Stimulated activated CD4-positive, alpha-beta T cell treated with anti-CD3 and anti-CD28 coated beads, Interleukin-4, amount 100 ng/mL, for 24 hours (primary cell): ENCODE measurements at places on chromosomes 1 and 21.

DNA sequence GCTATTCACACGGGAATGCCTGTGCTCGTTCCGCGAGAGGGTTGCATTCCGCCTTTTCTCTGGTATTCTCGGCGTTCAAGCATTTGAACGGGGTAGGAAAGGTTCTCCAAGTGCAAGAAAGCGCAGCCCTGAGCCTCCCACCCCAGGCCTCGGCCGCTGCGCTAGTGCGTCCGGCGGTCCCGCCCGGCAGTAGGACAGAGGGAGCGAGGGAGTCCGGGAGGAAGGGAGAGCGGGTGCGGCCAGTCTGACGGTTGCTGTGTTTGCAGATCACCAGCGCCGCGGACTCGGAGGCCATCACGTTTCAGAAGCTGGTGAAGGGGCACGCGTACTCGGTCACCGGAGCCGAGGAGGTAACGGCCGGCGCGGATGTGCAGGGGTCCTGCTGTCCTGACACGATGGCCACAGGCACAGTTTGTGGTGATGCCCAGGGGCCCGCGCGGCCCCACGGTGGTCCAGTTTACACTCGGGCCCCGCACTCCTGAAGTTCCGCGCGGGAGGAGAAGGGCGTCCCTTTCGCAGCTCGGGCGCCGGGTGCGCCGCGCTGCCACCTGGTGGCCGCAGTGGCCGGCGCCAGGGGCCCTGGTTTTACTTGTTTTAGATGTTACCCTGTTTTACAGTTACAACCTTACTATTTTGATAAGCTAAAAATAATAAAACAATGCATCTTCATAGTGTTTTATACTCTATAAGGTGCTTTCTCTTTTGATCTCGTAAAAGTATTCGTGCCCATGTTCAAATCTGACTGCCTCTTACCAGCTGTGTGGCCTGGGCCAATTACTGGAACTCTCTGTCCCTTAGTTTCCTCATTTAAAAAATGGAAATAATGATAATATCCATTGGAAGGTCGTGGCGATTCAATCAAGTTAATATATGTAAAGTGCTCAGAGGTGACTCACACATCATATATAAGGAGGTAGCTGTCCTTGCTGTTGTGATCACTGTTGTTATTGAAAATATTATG is 36.7 kb downstream of the CAPN2 start:
- DNase-seq: peak; percentile 63

DNA sequence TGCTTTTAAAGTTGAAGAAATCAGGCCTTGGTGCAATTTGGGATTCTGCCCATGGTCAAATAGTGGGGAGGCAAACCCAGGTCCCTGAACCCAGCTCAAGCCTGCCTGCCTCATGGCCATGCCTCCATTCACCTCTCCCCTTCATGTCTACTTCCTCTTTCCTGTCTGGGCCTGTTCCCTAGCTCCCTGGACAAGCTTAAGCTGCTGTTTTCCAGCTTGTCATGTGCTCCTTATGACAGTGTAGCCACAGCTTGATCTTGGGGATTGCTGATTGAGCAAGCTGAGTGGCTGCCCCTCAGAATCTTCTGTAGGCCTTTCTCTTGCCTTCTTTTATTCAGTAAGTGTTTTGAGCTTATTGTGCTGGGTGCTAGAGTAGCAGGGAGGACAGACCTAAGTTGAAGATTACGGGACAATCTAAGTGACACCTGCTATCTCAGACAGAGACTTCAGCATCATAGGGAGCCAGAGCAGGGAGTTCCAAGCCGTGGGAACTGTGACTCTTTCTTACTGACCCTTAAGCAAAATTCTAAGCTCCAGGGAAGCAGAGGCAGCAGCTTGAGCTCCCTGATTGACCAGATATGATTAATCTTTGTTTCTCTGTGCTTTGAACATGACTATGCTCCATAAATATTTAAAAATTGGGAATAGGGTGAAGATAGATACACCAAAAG is 520 bp upstream of the MR1 start:
- peak; percentile 24 for DNase-seq

DNA sequence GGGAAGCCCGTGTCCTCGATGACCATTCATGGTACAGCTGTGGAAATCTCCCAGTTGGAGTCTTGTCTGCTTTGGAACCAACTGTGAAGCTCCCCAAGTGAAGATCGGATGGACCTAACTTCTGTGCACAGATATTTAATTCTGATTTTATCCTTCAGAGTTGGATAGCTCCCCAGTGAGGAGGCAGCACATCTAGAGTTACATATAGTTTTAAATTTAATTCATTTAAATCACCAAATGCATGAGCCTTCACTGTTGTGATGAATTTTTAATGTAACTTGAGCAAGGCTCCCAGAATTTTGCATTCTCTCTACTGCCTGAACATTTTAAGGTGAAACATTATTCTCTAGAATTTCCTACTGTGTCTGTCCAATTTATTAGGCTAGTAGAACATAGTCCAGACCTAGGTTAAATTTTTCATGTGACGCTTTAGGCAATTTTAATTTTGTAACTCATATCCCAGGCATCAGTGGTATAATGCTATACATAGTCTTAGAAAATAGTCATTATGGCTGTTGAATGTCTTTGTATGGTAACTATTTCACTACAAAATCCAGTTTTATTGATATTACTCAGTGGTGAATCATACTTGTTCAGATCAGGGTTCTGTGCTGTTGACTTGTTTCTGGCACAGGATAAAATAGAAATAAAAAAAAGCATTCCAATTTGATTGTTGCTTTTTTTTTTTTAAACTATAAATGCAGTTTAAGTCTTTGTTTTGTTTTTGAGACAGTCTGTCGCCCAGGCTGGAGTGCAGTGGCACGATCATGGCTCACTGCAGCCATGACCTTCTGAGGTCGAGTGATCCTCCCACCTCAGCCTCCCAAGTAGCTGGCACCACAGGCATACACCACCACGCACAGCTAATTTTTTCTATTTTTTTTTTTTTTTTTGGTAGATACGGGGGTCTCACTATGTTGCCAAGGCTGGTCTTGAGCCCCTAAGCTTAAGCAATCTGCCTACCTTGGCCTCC is 66.9 kb downstream of the PRDM2 start:
- DNase-seq: no peak

DNA sequence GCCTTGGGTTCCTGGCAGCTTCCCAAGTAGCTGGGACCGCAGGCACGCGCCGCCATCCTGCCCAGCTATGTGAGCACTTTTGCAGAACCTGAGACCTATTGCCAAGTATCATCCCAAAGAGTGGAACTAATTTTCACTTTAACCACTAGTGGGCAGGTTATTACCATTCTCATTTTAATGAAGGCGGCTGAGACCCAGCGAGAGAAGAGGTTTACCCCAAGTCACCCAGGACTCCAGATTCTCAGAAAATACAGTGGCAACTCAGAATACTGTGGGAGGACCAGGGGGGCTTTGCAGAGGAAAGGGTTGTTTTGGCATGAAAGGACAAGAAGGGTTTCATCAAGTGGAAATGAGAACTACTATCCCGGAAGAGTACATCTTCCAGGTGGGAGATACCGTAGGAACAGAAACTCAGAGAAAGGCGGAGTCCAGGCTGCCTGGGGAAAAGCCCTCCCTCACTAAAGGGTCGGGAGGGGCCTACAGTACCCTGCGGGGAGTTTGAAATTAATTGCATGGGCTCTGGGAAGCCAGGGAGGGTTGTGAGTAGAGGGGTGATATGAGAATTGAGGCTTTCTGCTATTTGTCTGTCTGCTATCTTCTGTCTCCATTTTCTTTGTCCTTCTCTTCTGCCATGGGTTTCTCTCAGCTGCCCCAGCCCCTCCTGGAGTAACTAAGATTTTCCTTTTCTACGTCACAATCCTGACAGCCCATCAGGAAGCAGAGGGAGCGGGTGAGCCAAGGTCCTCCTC is 7.2 kb upstream of the SEMA4A start:
- peak; percentile 55 for DNase-seq

DNA sequence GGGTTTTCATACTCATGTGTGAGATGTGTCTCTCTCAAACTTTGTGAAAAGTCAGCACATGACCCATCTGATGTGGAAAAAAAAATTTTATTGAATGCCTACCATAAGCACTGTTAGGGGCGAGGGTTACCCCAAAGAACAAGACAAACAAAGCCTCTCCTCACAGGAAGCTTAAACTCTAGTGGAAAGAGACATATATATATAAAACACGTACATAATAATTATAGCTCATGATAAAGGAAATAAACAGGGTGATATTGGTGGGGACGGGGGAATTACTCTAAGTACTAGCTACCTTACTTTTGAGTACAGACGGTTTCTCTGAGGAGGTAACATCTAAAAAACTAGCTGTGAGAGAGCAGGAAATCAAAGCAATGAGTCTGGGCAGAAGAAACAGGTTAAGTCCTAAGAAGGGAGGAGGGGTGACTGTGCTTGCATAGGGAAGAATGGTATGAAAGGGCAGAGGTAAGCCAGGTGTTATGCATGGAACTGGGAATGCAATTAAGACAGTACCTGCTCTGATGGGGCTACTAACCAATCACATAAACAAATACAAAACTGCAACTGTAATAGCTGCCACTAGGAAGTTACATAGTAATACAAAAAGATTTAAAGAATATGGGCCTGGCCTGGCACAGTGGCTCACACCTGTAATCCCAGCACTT is 4.5 kb downstream of the LIN9 start:
- DNase-seq: no peak

DNA sequence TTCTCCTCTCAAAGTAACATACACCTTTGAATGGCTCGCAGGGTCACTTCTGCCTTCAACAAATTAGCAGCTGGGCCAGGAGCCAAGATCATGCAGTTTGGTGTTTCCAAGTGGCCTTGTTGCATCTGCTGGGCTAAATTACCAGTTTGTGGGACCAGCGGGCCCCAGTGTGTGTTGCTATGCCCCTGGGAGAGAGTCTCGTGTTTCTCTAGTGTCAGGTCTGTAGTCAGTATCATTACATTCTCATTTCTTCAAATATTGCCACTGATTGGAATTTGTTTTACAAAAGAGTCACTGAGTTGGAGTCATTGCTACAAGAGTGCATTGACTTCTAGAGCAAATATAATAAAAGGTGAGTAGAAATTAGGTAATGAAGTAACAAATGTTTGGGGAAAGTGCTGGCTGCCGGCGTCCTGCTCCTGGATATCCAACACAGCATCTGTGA is 35.5 kb downstream of the RHOU start:
- DNase-seq: no peak

DNA sequence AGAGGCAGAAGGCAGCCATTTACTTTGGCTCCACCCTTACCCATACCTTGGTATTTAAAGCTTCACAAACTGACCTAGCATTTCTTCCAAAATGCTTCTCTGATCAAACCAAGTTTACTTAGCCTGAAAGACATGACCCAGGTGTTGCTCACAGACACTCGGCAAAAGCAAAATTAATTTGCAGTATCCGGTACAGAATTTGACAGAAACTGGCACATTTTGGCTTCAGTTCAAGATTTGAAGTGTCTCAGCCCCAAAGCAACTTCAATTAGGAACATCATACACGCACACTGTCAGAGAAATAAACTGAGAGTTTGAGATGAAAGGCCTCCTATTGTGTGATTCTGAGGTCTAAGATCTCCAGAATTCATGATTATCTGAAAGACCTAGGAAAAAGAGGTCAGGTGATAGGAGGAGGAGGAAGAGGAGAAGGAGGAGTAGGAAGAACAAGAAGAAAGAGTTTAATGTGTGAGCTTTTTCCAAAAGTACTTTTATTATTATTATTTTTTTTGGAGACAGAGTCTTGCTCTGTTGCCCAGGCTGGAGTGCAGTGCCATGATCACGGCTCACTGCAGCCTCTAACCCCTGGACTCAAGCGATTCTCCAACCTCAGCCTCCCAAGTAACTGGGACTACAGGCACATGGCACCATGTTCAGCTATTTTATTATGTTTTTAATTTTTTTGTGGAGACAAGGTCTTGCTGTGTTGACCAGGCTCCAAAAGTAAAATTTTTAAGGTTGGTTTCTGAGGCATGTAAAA is 143.6 kb downstream of the SLC45A1 start:
- DNase-seq: no peak

GRCh38 chr1:208031316-208031931 is 120.5 kb upstream of the CD34 start:
- DNase-seq: no peak

DNA sequence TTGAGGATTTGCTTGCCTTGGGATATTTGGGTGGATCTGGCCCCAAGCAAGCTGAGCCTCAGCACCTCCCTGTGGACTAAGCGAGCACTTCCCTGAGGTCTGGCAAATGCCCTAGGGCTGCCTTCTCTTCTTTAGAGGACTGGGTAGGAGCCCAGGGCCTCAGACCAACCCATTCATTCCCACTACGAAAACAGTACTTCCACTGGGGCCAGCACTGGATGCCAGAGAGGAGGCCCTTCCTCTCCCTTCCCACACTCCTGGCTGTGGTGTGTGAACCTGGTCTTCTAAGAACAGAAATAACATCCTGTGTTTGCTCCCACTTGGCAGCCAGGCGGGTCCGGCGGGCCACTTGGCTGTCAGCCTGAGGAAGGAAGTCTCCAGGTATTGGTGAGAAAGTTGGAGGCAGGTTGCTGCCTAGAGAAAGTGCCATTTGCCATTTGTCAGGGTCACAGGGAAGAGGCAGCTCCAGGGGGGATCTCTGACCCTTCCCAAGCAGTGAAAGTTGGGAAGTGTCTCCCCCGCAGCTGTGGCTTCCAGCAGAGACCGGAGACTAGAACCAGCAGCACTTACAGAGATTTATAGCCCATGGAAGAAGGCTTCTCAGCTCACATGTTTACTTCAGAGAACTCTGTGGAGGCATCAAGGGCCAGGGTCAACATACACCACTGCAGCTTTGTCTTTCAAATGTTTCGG is 323.5 kb downstream of the SIPA1L2 start:
- DNase-seq: no peak
